ENCODE measurements at places on chromosomes 3 and 15.

GRCh38 chr3:194189243-194189791, 53.4 kb downstream of the HES1 start:
- DNase-seq, result no peak

DNA sequence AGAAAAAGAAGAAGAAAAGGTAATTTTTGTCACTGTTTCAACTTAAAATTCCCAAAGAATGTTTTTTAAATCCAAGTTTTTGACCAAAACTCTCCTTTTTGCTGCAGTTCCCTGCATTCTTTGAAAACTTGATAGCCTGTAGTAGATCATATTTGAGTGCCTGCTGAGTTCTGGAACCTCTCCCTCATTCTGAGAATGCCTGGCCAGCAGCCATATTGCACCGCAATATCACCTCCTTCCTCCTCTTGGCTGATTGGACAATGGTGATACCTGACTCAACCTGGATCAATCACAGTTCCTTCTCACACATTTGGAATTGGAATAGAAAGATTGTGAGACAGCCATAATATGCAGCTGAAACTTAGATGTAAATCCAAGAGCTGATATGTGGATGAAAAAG, 97.6 kb upstream of the GAP43 start:
- no peak for DNase-seq

- DNase-seq, result no peak
These were observed 152.5 kb downstream of the EDEM1 start for GRCh38 chr3:5339967-5340535.

GRCh38 chr3:189488241-189488767, 142.9 kb upstream of the TP63 start:
- DNase-seq, result no peak

DNA sequence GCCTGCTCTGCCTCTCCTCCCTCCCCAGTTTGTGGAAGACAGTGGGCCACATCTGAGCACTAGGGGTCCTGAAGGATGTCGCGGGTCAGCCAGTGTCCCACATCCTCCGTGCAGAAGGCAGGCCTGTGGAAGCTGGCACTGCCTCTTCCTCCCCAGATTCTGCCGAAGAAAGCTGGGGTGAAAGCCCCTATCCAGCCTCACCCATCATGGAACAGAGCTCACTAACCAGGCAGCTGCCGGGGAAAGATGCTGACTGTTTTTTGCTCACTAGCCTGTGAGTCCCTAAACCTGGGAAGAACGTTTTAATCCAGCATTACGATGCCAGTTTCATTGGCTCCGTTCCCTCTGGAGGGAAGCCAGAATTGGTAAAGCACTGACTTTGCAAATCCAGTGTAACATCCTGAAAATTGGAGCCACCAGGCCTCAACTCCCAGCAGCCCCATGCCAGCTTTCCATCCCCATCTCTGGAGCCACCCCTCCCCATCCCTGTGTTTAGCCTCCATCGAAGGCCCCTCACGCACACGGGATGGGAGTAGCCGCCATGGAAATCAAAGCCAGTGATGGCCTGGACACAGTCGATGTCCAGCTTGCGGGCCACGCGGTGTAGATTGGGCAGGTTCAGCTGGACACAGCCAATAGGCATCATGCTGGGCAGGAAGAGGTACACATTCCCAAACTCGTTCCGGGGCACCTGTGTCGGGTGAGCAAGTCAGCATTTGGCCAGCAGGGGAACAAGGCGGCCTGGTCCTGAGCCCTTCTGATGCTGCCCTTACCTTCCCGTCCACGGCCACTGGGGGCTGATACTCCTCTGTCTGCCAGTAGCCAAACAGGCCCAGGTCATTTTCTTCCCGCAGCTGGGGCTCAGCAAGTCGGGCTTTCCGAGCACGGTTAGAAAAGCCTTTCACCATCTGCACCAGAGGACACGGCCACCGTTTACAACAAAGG, 23.5 kb downstream of the TMEM43 start:
- DNase-seq, result no peak

DNA sequence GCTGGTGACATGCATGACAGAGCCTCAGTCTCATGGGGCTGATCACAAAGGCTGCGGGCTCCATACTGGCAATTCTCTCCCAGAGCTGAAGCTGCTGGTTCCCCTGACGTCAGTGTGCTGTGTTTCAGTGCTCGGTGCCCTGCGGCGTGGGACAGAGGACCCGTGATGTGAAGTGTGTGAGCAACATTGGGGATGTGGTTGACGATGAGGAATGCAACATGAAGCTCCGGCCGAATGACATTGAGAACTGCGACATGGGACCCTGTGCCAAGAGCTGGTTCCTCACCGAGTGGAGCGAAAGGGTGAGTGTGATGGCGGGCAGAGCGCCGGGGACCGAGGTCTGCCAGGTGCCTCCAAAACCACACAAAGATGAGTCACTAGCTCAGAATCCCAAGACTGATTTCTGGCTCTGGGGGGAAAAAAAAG, 62.0 kb upstream of the NR2E3 start:
- DNase-seq, result no peak

DNA sequence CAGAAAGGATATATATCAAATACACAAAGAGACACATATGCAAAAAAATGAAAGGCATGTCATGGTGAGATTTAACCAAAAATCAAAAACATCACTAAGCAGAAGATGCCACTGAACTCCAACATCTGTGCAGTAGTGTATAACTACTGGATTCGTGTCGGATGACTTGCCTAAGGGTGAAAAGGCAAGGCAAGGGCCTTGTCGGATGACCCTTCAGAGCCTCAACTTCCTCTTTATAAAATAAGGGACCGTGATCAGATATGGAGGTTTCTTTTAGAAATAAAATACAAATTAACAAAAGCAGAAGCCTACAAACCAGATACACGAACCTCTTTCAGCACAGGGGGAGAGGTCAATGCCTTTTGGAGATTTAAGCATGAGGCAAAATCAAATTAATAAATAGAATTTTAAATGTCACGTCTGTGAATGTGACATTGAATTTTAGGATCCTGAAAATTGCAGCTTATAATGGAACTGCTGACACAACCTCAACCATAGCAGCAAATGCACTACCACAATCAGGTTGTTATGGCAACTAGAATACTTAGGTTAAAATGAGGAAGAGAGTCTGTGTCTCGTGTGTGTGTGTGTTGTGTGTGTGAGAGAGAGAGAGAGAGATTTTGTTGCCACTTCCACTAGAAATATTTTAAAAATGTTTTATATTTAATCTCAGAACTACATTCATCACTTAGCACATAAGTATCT, 8.3 kb upstream of the CHRM5 start:
- no peak for DNase-seq

DNA sequence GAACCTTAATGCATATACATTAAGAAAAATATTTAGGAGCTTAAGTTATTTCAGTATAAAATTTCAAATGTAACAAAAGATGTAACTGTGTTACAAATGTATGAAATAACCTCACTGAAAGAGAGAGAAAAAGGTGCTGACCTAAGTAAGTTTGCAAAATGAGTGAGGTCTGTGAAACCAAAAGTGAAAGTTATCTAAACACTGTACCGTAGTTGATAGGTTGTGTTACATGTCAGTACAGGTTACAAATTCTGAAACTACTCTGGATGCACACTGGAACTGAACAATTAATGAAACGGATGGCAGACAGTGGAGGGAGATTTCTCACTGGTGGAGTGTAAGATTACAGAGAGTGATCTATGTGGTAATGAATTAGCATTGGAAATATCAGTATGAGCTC, 420.7 kb downstream of the ZNF385D start:
- DNase-seq, result no peak

DNA sequence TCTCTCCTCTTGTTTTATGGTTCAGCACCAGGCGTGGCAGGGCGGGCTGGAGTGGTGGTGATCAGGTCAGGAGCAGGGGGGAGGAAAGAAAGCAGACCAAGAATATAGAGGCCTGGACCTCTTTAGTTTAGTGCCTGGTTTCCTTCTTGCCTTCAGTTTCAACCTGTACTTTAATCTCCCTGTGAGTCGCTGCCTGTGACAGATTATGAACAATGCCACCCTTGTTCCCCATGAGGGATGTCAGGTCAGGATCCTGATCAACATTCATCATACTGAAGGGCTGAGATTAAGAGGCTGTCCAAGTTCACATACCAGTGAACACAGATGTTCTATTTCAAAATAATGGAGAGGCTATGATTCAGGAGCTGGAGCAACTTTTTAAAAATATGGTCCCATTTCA, 11.4 kb downstream of the ENTPD3 start:
- no peak for DNase-seq

DNA sequence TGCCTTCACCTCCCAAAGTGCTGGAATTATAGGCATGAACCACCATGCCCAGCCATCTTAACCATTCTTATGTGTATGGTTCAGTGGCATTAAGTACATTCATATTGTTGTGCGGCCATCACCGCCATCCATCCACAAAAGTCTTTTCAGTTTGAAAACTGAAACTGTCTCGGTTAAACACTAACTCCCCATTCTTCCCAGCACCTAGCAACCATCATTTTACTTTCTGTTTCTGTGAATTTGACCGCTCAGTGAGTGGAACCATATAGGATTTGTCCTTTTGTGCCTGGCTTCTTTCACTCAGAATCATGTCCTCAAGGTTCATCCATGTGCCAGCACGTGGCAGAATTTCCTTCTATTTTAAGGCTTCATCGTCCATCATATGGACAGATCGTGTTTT, 5.8 kb downstream of the MCM2 start:
- DNase-seq, result no peak

GRCh38 chr3:166071-166470, 30.5 kb upstream of the CHL1 start:
- DNase-seq, result no peak

DNA sequence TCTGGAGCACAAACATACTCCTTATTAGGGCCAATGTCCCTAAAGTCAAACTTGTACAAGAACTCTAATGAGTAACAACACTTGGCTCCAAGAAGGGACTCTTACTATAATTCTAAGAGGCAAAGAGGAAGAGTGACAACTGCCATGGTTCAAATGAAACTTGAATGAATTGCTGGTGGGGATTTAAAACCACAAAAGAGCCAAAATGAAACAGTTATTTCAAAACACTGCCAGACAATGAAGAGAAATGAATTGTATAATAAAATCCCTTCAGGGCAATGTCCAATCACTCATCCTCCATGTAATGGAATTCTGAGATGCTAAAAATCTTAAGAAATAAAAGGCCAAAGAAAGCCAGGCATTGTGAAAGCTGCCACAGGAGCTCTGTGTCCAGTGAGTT, 14.2 kb downstream of the THRB start:
- no peak for DNase-seq

GRCh38 chr3:29720665-29721064, 439.8 kb downstream of the RBMS3 start:
- DNase-seq, result no peak

DNA sequence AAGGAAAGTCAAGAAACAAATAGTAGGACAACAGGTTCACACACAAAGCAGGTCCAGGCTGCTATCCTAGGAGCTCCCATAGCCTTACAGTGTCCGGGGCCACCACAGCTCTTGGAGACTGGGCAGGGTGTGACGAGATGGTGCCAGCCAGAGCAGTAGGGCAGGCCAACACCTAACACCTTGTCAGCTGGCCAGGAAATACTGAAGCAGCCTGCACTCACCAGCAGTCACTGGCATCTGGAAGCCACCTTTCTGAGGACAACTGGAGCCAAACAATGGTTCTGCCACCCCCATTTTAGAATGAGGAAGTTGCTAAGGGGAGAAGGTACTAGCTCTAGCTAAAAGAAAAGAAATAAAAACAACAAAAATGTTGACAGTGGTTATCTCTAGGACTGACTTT, 47.2 kb downstream of the CCDC12 start:
- no peak for DNase-seq

DNA sequence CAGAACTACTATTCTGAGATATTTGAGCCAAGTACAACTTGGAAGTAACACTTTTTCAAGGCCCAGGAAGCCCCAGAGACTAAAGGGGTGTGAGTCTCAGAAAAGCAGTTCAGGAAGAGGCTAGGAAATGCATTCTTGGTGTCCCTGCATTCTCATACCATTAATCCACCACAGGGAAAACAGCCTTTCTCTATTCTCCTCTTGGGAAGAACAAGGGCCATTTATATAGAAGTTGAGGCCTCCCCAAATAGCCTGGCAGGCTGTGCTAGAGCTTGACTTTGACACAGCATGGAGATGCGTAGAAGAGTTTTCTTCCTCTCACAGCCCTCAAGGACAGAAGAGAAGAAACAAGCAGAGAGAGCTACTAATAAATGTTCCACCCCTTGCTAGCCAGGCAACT, 5.5 kb upstream of the NR2C2 start:
- DNase-seq, result no peak

DNA sequence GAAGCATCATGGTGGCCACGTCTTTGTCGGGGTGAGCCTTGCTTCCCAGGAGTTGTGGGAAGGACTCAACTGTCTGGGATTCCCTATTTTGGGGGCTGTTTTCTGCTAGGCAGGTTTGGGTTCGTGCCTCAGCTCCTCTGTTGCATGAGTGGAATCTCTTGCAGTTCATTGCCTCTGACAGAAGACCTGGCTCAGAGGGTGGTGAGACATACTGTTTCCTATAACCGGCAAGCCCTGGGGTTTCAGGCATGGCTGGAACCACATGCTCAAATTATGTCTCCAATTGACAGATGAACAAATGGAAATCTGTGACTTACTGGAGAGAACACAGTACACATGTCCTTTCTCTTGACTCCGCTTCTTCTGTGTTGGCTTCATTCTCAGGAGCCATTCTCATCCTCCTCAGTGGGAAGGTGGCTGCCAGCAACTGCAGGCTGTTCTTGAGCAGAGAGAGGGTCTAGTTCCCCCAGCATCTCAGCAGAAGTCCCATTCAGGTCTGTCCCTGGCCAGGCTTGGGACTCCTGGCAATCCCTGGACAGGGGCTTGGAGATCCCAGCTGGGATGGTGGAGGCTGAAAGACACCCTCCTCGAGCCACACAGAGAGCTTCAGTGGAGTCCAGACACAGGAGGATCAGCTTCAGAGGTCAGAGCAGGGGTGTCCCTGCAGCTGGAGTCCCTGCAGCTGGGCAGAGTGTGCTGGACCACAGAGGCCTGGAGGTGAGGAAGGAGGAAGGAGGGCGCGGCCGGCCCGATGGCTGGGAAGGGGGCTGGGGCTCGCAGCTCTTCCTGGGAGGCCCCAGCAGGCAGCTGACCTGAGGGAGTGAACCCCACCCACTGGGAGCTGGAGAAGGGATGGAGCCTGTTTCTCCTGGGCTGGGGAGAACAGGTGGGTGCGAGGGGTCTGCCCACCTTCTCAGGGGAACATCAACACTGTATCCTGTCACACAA, 97.6 kb downstream of the LSM3 start:
- DNase-seq, result no peak

- DNase-seq, result no peak
These were observed 13.3 kb downstream of the RARB start for GRCh38 chr3:25441234-25441856.

- DNase-seq, result no peak
These were observed 100.8 kb downstream of the TPRG1 start for GRCh38 chr3:189272500-189273119.

DNA sequence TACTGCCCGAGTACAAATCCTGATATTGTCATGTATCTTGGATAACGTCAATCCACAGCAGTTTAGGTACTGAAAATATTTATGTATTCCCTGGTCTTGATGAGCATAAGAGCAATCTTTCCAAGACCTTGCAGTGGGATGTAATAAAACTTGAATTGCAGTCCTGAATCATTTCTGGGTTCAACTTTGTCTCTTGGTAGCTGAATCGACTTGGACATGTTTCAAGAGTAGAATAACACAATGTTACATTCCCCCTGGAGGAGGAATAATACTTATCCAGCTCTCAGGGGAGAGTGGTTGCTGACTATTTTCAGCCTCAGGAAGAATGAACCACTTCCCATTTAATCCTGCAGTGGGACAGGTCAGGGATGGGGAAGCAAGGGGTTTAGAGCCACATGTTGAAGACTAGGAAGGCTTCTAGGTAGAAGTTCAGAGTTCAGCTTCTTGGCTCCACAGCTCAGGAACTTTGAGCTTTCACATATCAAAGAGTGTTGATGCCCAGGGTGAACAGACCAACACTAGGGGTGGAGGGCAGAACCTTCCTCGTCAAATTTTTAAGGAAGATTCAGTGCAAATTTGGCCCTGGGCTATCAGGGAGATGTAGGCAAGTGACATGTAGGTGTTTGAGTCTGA, 43.4 kb upstream of the GPD1L start:
- no peak for DNase-seq

Measured in central memory CD8-positive, alpha-beta T cell (primary cell).